Thoracic aorta (tissue), 2 donors: ENCODE measurements at places on chromosomes 6 and 20.

DNA sequence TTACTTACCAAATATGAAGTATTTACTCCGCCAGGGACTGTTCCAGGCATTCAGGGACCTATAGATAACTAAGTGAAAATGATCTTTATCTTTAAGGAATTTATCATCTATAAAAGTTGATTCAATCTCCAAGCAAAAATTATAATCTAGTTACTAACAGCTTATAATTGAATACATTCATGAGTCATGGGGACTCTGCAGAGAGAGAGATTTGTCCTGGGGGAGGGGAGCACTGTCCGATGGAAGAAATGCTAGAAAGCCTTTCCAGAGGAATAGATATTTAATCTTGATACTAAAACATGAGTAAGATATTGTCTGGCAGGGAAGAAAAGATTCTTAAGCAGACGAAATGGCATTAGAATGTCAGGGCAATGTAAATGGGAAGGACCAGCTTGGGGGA, 139.3 kb downstream of the CD164 start:
- no peak for DNase-seq

DNA sequence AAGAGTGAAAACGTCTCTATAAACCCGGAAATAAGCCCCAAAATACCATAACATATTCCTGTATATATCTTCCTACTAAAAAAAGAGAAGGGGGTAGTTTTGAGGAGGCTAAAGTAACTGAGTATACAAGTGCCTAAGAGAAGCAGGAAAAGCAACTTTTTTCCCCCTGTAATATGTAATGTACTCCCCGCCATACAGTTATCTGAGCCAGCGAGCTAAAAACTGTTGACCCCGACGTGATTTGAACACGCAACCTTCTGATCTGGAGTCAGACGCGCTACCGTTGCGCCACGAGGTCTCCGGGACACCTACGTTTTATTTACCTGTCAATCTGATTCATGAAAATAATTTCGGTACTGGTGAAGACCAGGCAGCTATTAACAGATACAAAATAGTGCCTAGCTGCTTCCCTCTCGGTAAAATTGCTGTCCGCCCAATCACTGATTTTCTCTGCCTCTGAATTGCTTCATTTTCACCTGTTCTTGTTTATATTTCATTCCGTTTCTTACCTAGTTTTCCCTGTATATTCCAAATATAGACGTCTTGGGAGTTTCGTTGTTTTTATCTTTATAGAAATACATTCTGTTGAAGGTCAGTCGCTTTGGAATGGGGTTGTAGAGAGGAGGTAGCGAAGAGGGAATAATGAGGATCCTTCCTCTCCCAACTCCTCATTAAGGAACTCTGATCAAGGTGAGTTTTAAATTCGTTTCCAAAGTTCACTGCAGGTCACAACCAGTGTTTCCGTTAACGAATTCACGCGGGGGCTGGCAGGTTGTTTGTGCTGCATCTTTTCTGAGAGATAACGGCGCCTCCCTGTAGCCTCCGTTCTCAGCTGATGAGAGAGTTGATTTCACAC, 33.6 kb upstream of the BTN3A2 start:
- DNase-seq, result no peak

DNA sequence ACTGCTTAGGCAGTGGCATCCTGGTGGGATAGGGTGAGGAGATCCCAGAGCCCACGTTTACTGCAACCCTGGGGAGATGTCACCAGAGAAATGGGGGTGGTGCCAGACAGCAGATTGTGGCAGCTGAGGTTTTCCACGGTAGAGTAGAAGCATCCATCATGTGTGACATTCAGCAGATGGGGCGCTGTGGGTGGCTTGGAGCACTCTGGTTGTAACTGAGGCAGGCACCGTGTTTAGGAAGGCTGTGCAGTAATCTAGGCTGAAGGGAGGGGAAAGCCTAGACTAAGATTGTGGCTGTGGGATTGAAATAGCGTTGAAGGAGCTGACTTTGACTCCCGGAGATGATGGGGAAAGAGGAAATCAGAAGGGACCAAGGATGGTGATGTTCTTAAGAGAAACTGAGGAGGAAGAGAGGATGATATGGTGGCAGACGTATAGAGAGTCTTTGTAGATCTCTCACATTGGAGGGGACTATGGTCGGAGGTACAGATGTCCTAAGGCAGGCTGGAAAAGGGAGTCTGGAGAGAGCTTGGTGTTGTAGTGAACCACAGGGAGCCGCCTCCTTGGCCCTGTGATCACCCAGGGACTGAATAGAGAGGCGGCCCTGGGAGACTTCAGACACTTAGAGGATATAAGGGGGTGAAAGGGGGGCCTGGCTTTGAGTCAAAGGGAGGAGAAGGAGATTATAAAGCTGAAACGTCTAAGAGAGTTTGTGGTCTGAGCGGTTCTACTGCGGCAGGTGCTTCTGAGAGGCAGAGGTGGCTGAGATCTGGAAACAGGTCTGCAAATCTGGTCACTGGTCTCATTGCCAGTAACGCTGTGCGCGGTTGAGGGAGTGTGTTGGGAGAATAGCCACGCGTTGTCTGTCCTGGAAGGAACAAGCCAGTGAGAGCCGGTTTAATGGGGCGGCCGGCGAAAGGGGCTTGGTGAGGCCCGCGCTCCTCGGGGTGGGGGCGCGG, 792 bp upstream of the MICA start:
- DNase-seq, result no peak

DNA sequence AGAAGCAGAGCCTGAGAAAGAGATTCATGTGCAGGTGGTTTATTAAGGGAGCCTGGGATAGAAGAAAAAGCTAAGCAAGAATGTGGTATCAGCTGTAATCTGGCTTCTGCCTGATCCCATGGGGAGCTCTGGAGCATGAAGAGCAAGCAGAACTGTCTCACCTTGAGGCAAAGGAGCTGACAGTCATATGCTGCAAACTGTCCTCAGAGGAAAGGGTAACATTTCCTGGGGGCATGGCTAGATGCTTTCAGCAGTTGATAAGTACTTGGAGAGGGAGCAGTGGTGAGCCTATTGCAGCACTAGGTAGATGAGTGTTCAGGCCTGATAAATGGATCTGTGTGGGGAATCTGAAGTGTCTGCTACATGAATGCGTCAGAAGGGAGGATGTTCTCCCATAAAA, 621.5 kb upstream of the BTBD3 start:
- no peak for DNase-seq

- no peak for DNase-seq
Measured at GRCh38 chr6:157768863-157769551, 54.0 kb upstream of the SNX9 start.

DNA sequence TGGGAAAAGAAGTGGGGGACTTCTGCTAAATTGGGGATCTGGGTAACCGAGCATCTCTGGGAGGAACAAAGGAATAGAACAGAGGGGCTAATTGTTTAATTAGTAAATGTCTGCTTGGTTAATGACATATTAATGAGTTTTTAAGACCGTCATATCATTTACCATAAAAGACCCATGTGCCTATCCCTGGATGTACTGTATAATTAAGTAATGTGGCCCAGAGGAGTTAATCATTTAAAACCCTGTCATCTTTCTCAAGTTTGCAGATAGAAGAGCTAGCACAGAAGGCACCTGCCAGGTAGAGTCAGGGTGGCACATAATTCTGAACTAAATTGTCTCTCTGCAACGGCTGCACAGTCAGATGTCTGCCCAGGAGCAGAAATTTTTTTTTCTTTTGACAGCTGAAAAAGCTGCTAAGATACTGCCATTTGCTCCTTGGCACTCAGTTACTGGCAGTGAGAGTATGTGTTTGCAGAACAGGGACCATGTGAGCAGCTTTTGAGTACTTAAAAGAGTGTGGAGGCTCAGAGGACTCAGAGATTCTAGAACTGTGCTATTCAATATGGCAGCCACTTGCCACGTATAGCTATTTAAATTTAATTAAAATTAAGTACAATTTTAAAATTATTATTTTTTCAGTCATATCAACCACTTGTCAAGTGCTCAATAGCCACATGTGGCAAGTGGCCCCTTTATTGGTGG, 202.7 kb upstream of the SLC35B3 start:
- DNase-seq, result no peak

GRCh38 chr6:96563853-96564252, 925 bp downstream of the FHL5 start:
- no peak for DNase-seq

DNA sequence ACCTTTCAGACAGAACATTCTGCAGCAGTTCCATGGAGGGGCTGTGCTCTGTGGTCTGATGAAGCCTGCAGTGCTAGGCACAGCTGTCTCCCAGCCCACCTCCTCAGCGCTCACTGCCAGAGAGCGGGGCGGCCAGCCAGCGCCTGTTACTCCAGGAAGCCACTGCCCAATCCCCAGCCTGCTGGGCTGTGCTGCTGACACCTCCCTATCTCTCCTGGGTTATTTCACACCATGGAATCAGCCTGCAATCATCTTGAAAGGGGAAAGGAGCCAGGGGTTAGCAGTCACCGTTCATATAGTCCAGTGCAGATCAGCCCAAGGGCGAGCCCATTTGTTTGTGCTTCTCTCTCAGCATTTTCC, 46.3 kb upstream of the NHSL1 start:
- DNase-seq, result no peak

DNA sequence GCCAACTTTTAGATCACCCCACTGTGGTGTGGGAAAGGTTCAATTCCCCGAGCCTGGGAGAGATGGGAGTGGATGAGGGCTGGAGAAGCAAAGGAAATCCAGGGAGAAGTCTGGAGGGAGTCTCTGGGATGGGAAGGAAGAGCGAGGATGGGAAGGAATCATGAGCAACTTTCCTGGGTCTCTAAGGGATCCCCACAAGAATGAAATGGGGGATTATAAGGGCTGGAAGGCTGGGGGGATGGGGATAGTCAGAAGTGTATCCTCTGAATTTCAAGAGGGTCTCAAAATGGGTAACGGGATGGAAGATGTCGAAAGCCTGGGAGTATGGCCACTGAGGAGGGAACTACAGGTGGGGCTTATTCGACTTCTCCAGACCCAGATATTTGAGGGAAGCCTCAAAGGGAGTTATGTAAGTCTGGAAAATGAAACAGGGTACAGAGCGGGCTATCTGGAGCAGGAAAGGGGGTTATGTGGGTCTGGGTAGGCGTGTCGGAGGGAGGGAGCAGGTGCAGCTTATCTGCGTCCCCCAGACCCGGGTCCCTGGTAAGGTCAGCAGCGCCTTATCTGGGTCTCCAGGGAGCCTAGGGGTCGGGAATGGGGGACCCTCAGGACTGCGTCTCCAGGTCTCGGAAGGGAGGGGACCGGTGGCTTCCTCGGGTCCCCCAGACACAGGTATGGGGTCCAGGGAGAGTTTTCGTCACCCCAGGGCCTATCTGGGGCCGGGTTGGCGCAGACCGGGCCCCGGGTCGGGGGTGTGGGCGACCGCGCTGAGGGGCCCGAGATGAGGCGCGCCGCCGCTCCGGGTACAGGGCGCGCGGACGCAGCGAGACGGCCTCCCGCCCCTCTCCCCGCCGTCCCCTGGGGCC, 550 bp downstream of the PLAGL2 start:
- no peak for DNase-seq

GRCh38 chr6:8352335-8352965, 82.9 kb downstream of the SLC35B3 start:
- no peak for DNase-seq

DNA sequence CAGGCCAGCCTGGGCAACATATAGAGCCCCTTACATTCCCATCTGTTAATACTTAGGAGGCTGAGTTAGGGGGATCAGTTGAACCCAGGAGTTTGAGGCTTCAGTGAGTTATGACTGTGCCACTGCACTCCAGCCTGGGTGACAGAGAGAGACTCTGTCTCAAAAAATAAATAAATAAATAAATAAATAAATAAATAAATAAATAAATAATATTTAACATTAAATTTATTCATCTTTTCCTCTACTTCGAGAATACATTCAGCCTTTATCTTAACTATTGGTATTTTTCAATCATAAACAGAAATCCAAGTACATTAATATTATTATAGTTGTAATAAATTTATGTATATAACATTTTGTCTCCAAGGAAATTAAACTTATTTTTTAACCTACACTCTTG, 1227.7 kb upstream of the GJE1 start:
- no peak for DNase-seq

- no peak for DNase-seq
Measured at GRCh38 chr20:63704749-63705117, 3.0 kb downstream of the ARFRP1 start.

- DNase-seq, result no peak
Measured at GRCh38 chr6:54098450-54099044, 12.7 kb upstream of the MLIP start.

DNA sequence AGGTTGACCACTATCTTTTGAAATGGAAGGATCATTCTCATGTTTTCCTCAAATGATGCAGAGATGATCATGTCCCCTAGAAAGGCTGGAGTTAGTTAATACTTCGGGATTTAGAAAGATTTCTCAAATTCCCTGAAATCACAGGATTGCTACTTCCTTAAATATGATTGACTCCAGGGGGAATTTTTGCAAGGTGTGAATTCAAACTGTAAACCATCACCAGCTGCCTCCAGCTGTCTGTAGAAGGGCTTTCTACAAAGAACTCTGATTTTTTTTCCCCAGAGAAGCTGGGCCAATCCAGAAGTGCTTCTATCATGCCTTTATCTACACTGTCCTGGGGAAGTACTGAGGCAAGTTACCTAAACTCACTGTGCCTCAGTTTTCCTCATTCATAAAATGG, 114.5 kb downstream of the EDN1 start:
- DNase-seq, result no peak

DNA sequence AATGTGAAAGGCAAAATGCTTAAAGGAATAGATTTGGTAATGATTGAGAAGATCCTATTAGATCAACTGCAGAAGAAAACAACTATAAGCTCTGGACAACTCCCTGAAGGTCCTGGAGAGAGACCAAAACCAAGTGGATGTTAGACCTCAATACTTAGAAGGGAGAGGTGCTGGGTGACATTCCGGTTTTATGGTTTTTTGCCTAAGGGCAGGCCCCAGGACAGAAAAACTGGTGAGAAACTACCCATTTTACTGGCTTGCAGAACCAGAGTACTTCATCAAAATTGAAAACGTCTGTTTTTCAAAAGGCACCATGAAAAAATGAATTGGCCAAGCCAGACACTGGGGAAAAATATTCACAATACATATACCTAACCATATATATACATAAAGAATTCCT, 26.3 kb downstream of the SAMHD1 start:
- no peak for DNase-seq

GRCh38 chr20:17300113-17300512, 73.3 kb downstream of the PCSK2 start:
- DNase-seq, result no peak

DNA sequence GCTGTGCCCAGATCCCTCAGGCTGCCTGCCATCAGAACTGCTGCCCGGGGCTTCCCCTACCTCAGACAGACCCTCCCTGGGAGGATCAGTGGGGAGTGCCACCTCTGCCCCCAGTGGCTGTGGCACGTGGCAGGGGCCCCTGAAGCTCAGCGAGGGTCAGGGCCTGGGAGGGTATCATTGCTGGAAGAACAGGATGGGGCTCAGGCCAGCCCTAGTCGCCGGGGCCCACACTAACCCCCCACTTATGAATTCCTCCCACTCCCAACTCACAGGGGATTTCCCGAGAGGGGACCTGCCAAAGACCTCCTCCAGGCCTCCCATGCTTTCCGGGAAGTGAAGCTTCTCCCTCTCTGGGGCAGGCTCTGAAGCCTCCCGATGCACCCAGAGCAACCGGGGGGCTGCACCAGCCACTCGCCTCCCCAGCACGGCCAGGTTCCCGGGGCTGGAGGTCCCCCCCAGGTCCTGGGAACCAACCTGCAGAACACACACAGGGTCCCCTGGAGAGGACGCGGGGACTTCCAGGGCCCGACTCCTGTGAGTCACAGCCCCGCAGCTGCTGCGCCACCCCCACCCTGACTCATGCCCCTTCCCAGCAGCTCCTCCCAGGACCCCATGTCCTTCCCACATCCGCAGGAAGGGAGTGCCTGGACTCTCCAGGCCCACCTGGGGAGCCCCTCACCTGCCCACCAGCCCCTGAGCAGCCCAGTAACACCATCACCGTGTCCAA, 2.5 kb downstream of the TNFRSF6B start:
- DNase-seq, result no peak

GRCh38 chr6:99393366-99393697, 663 bp downstream of the COQ3 start:
- no peak for DNase-seq

GRCh38 chr20:6051505-6051904, 2.4 kb downstream of the LRRN4 start:
- DNase-seq, result no peak
